ENCODE measurements at places on chromosomes 16 and 17. TPM values are rescaled to one million over a fixed set of nuclear protein-coding genes. Genes with fewer than 3 reads are reported as not detected.

DNA sequence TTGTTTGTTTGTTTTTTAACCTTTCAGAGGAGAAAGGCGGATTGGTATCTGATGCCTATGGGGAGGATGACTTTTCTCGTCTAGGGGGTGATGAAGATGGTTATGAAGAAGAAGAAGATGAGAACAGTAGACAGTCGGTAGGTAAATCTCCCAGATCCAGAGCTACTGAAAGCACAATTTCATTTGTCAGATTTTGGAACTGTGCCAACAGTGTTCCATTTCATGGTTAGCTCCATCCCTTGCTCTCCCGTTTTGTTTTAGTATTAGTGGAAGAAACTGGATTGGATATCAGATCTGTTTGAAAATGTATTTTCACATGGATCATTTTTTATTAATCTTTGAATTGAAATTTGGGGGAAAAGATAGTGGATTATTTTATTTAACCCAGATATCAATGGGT, 1.4 kb downstream of the SAP30BP start:
- no peaks in the 10 kb centered on the region for H3K27me3 ChIP-seq
- peaks cover 6% of the 10 kb centered on the region for H3K36me3 ChIP-seq
- peaks cover 43% of the 10 kb centered on the region for H3K4me1 ChIP-seq

MYH8 gene
- total RNA-seq = not detected

DNA sequence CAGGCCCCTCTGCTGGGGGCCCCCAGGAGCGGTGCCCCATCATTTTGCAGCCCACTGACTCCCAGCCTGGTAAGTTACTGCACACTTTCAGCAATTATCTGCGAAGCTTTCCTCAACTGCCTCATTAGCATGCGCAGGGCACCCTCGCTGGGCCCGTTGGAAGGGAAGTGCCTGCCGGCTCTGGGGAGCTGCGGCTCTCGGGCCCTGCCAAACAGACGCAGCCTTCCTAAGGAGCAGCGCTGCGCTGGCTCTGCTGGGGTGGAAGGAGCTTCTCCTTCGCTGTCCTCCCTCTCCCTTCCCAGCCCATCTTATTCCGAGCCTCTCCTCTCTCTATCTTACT, 71.0 kb downstream of the RBBP6 start:
- DNase-seq = peak; percentile 19
- peak overlapping the region; percentile 67 for H3K4me3 ChIP-seq
- H3K27me3 ChIP-seq = peaks cover 69% of the 10 kb centered on the region
- H3K36me3 ChIP-seq = no peaks in the 10 kb centered on the region
- peaks cover 27% of the 10 kb centered on the region for H3K4me1 ChIP-seq

- H3K4me1 ChIP-seq = no peaks in the 10 kb centered on the region
- H3K36me3 ChIP-seq = no peaks in the 10 kb centered on the region
- DNase-seq = no peak
- no peak overlapping the region for H3K4me3 ChIP-seq
Measured at GRCh38 chr16:54878301-54878700, 52.4 kb upstream of the IRX5 start.

GRCh38 chr16:24800586-24800985, 45.2 kb upstream of the SLC5A11 start:
- no peak for DNase-seq
- H3K4me3 ChIP-seq = no peak overlapping the region
- peaks cover 17% of the 10 kb centered on the region for H3K36me3 ChIP-seq
- H3K4me1 ChIP-seq = no peaks in the 10 kb centered on the region
- H3K27me3 ChIP-seq = no peaks in the 10 kb centered on the region

DNA sequence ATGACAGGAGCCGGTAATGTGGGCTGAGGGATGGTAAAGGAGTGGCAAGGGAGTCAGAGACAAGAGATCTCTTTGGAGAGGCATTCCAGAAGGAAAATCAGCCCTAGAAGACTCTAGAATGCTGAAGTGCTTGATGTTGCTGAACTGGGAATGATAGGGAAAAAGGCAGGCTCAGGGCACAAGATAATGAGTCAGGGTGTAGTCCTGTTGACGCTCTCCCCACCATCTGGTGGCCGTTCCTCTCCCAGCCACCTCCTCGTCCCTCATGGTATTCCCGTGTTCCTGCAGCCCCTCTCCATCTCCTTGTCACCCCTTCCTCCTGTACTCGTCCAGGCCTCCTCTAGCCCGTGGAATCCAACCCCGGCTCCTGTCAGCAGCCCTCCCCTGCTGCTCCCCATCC, 11.1 kb upstream of the ALDOA start:
- peaks cover 38% of the 10 kb centered on the region for H3K4me1 ChIP-seq
- no peak for DNase-seq
- no peak overlapping the region for H3K4me3 ChIP-seq
- no peaks in the 10 kb centered on the region for H3K36me3 ChIP-seq

- no peaks in the 10 kb centered on the region for H3K36me3 ChIP-seq
- H3K27me3 ChIP-seq = no peaks in the 10 kb centered on the region
- H3K4me1 ChIP-seq = peaks cover 20% of the 10 kb centered on the region
- H3K27ac ChIP-seq = no peak overlapping the region
Measured at GRCh38 chr17:63039899-63040602, 74.0 kb downstream of the TANC2 start.

DNA sequence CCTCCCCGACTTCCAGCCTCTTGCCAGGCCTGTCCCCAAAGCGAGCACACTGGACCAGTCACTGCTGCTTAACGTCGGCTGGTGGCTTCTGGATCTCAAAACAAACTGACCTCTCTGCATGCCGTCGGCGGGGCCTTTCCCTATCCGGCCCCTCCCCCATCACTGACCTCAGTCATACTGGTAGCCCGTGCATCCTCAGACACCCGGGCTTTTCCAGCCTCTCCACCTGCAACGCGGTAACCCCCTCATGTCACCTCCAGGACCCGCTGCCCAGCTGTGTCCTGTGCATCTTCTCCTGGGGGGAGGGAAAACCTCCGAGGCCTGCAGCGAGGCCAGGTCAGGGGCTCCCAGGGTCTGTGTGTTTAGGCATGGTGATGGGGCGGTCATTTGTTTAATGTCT, 138.6 kb upstream of the CHMP6 start:
- DNase-seq = no peak
- no peak overlapping the region for H3K4me3 ChIP-seq
- H3K36me3 ChIP-seq = peaks cover 9% of the 10 kb centered on the region
- H3K4me1 ChIP-seq = peaks cover 79% of the 10 kb centered on the region
- no peaks in the 10 kb centered on the region for H3K27me3 ChIP-seq

DNA sequence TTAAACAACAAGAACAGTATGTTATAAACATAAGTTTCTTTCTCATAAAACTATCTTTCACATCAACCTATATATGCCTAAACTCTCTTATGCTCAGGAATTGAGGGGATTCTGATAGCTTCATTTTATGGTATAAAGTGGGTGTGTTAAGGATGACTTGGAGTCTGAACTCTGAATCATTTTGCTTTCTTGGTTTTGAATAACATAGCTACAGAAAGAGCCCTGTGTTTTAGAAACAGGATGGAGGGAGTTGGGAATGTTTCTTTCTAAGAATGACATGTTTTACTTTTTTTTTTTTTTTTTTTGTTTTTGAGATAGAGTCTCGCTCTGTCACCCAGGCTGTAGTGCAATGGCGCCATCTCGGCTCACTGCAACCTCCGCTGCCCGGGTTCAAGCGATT, 50.1 kb downstream of the RHOT1 start:
- H3K27ac ChIP-seq = no peak overlapping the region
- H3K36me3 ChIP-seq = peaks cover 10% of the 10 kb centered on the region
- no peaks in the 10 kb centered on the region for H3K27me3 ChIP-seq
- peaks cover 6% of the 10 kb centered on the region for H3K4me1 ChIP-seq

GRCh38 chr16:49332589-49333258, 40.9 kb upstream of the C16orf78 start:
- H3K36me3 ChIP-seq = no peaks in the 10 kb centered on the region
- no peak overlapping the region for H3K4me3 ChIP-seq
- H3K4me1 ChIP-seq = no peaks in the 10 kb centered on the region

TMED6 gene
- 3.3 TPM for total RNA-seq

Data from activated T-cell treated with anti-CD3 and anti-CD28 coated beads, Interleukin-2, amount 50 U/mL, for 72 hours (primary cell).